ENCODE measurements at places on chromosomes 11 and 22. TPM values are rescaled to one million over a fixed set of nuclear protein-coding genes. Genes with fewer than 3 reads are reported as not detected.

The DDI1 gene
- not detected for total RNA-seq

The RTN4RL2 gene
- 80.4 TPM for total RNA-seq

The APOL5 gene
- not detected for total RNA-seq

The ART5 gene
- total RNA-seq = 0.27 TPM

The FUT4 gene
- total RNA-seq = 2.9 TPM

The PHLDB1 gene
- total RNA-seq = 9.4 TPM

The UPK3A gene
- not detected for total RNA-seq

The POGLUT3 gene
- total RNA-seq = 8.6 TPM

The MS4A6A gene
- not detected for total RNA-seq

The SCGB1A1 gene
- 0.32 TPM for total RNA-seq

The TBX10 gene
- total RNA-seq = not detected

Data from A549 treated with dexamethasone at 1 μM for 4 hours (cell line).